Activated B cell treated with CpG ODN at 0.5 μM for 24 hours (primary cell): ENCODE measurements at places on chromosomes 3 and 15.

- no peak for DNase-seq
Measured at GRCh38 chr3:46252980-46253379, 10.7 kb downstream of the CCR3 start.

GRCh38 chr15:47582233-47582632 lies 135.1 kb upstream of the SEMA6D start:
- no peak for DNase-seq

DNA sequence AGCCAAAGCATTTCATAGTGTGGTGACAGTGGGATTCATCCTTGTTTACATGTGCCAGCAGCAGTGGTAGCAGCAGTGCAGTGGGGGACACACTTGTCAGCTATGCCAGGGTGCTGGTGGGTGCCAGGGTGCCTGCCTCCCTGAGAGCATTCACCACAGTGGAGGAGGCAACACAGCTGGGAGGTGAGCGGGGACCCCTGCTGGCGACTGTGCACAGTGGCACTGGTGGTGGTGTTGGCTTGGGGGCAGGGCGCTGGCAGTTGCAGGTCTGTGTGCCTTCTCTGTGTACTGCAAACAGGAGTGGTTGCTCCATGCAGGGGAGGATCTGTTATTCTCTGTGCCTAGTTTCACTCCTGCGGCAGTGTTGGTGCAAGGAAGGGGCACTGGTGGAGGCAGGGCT lies 41.2 kb downstream of the CEP63 start:
- no peak for DNase-seq

DNA sequence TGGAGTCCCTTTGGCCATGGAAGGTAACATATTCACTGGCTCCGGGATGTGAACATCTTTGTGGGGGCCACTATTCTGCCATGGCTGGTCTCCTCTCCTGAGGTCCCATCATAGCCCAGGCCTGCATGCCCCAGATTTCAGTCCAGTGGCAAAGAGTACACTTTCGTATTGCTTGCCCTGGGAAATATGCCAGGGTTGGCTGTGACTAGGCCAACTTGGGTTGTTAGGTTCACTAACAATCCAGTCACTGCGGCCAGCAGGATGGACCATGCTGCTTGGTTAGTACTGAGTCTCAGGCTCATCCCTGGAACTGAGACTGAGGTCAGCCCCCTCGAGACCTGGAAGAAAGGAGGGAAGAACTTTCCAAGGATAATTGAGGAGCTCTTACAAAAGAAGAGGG lies 9.8 kb upstream of the EEFSEC start:
- no peak for DNase-seq

- no peak for DNase-seq
Measured at GRCh38 chr3:50848308-50848707, 173.6 kb downstream of the DOCK3 start.

GRCh38 chr15:23565395-23566070 lies at the start of gene MKRN3:
Gene MKRN3, plus strand, starts transcription at chr15:23565674. Its CDS starts 109 bp downstream, at chr15:23565783.
- no peak for DNase-seq

- DNase-seq = no peak
Measured at GRCh38 chr3:84184937-84185336, 773.9 kb upstream of the CADM2 start.

DNA sequence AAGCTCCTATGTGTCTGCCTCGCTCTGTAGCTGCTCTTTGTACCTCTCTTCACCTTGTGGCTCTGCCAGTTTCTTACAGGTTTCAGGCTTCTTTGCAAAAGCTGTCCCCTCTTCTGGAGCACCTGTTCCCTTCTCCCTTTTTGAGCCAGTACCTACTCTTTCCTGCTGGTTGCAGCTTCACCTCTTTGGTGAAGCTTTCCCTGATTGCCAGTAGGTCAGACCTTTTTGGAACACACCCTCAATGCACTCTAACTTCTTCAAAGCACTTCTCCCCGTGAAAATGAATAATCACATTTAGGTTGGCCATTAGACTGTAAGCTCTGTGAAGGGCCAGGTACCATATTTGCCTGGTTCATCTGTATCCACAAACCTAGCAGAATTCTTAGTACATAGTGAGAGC lies 60.3 kb downstream of the BHLHE40 start:
- DNase-seq = no peak

DNA sequence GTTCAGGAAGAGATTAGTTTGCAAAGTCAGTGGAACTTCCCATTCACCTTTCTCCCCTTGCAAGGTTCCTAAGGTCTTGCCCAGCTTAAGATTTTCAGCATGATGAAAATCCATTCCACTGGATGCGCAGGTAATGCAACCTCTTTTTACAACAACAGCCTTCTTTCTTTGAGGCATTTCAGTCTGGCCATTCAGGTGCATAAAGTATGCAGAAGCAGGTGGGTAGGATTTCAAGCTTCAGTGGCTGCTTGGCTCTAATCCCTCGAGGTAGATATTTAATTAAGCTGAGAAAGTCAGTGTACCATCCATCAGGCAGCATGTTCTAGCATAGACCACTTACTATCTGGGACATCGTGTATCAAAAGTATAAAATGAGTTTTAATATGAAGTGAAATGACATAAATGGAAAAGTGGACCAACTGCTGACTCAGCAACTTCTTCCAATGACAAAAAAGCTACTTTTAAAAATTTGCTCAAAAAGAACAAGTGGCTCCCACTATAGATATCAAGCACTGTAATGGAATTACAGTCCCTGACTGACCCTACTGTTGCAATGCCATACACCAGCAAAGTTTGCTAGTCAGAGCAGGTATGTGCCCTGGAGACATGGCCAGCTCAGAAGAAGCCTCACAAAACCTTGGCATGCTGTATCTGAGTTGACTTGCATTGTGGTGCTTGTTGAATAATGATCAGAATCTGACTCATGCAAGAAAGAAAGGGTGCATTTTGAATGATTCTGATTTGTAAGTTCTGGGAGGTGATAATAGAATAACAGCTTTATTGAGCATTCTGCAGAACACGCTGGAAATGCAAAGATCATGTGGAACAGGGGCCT lies 459.9 kb upstream of the MCTP2 start:
- DNase-seq = no peak

DNA sequence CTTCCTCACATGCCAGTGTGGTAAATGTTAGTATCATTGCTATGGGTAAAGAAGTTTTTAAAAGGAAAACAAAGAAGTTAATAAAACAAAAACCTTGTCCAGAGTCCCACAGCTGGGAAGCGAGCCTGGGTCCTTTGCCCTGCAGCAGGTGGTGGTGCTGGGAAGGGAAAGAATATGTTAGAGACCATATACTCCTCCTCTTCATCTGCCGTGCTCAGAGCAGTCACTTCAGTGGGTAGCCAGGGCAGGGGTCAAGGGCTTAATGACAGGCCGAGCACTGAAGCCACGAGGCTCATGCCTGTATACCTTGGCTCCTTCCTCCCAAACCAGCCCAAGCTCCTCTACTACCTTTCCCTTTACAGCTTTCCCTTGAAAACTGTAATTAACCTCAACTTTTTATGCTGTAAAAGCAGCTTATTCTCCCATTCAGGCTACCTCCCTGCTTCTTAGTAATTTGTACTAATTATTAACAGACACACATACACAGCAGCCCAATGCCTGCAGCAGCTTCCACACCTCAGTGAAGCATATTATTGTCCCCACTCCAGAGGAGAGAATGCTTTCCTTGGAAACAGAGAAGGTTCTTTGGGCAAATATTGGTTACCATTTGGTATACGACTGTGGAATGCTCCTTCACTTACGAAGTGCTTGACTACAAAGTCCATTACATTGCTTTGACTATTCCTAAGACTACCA lies 362.1 kb downstream of the EPHB1 start:
- no peak for DNase-seq

DNA sequence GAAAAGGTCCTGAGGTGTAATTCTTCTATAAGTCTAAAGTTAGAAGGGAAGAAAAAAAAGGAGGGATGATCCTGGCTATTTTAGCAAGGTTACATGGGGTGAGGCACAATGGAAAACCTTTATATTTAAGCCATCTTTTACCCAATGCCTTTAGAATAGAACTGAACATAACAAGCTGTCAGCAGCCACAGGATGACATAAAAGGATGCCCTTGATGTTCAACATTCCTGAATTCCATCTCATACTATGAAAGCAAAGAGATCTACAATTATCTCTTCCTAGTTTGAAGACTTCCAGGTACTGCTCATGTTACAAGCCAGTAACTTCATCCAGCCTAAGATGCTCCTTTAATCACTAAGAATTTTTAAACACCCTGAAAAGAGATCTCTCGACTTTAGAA lies 26.9 kb downstream of the NEK10 start:
- DNase-seq = no peak

GRCh38 chr3:176663837-176664831 lies 533.1 kb downstream of the TBL1XR1 start:
- no peak for DNase-seq

DNA sequence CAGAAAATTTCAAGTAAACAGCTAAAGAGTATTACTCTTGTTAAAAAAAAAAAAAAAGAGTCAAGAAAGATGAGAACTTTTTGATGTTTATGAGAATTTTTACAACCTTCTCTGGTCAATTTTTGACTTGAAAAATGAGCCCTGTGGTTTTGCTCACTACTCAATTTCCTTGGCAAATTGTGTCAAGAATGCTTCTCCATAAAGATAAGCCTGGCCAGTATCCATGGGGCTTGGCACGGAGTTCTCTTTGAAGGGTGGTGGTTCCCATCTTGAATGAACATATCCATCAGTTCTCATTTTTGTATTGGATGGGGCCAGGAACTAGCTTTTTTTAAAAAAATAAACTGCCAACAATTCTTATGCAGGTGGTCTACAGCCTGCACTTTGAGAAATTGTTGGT lies 179.9 kb downstream of the RYR3 start:
- DNase-seq = no peak

GRCh38 chr15:80502782-80503181 lies 98.6 kb downstream of the ARNT2 start:
- no peak for DNase-seq

DNA sequence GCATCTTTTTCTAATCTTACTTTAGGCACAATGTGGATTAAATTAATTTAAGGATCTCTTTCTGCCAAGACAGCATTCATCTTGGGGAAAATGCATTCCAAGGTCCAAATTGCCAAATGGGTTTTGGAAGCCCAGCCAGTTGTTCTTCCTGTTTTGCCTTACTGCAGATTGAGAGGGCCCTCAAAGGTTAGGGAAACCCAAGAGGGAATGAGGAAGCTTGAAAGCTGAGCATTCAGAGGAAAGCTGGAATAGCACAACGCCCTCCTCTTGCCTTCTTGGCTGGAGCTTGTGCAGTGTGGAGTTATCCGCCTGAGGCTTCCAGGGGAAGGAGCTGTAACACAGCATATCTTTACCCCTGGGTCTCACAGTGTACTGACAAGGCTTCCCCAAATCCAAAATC lies 18.2 kb upstream of the SACM1L start:
- DNase-seq = no peak

GRCh38 chr3:139260041-139260486 lies 83.8 kb upstream of the MRPS22 start:
- DNase-seq = no peak

DNA sequence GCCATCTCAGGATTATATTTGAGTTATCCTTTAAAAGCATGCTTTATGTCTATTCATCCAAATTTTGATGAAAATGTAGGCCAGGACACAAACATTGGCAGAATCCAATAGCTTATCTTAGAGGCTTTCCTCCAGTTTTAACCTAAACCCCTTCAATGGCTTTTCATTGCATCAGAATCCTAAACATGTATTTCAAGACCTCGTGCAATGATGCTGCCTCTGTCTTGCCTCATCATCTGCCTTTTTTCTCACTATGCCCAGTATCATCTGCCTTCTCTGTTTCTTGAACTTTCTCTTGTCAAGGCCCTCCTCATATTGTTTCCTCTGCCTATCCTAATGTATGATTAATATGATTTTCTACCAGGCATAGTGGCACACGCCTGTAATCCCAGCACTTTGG lies 76.1 kb upstream of the MAP4 start:
- DNase-seq = no peak

DNA sequence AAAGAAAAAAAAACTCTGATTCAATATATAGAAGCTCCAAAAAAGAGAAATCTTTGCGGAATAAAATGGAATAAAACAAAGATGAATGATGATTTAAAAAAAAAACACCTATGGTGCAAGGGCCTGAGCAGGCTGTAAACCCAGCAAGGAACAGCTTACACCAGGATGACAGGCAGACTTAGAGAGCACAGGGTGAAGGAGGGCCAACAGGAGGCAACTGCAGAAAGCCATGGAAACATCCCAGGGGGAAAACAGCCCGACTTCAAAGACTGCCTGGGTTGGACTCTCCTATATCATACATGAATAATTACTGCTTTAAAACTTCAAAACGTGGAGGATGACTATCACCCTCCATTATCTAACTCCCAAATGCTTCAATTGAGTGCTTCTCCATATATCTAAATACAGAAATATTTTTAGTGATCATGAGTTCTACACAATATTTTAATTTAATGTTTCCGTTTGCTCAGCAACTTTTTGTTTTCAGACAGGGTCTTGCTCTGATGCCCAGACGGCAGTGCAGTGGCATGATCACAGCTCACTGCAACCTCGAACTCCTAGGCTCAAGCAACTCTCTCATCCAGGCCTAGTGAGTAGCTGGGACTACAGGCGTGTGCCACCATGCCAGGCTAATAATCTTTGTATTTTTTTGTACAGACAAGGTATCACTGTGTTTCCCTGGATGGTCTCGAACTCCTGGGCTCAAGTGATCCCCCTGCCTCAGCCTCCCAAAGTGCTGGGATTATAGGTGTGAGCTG lies 456.2 kb downstream of the TBL1XR1 start:
- DNase-seq = no peak

DNA sequence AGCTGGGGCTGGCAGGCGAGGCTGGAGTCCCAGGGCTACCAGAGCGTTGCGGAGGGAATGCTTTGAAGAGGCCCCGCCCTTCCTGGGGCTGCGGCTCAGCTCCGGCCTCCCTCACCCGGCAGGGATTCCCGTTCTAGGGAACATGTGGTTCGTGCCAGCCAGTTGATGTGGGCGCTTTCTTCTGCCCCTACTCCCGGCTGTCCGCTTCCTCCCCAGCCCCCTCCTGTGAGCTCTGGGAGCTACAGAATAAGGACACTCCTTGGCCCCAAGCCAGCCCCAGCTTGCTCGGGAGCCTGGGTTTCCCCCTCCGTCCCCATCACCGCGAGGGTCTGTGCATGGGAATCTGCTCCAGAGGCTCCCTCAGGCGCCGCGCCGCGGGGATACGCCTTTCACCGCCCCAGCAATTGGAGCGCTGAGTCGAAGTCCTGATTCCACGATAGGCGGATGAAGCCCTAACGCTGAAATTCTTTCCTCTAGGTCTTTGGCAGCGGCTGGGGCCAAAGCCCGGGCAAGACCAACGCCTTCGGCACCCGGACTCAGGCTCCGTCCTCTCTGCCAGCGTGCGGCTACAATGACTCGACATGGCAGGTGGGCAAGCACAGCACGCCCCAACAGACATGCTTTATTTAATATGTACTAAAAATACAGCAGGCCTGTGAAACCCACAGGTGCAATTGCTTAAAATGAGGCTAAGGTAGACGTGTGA lies 69.5 kb downstream of the KLF15 start:
- no peak for DNase-seq

GRCh38 chr3:185103359-185104127 lies 49.3 kb downstream of the C3orf70 start:
- DNase-seq = no peak

GRCh38 chr3:83023086-83023485 lies 1261.6 kb upstream of the GBE1 start:
- no peak for DNase-seq
